ENCODE measurements at places on chromosomes 1 and 21.

GRCh38 chr21:41241341-41241740 is 73.4 kb downstream of the BACE2 start:
- DNase-seq = no peak

GRCh38 chr1:87113313-87113712 is 198.9 kb downstream of the HS2ST1 start:
- no peak for DNase-seq

- DNase-seq = no peak
Observed at GRCh38 chr21:35909456-35910223, 150.7 kb downstream of the SETD4 start.

DNA sequence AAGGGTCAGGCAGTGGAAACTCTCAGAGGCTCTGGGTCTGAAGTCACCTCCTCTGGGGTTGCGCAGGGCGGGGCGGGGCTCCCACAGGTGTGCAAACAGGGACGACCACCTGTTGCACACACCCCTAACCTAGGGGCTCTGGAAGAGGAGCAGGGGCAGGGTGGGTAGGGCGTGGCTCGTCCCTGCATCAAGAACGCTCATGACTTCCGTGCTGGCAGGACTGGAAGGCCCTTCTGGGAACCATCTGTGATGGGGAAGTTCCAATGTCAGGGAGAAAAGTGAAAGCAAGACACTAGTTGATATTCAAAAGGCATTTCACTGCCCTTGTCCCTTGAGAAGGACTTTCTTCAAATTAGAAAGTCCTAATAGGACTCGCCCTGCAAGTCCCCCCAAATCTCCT is 22.1 kb upstream of the CLSTN1 start:
- no peak for DNase-seq

- no peak for DNase-seq
Observed at GRCh38 chr21:17900281-17900989, 81.3 kb upstream of the C21orf91 start.

GRCh38 chr1:39392851-39393573 is 98.4 kb upstream of the BMP8A start:
- DNase-seq = no peak

DNA sequence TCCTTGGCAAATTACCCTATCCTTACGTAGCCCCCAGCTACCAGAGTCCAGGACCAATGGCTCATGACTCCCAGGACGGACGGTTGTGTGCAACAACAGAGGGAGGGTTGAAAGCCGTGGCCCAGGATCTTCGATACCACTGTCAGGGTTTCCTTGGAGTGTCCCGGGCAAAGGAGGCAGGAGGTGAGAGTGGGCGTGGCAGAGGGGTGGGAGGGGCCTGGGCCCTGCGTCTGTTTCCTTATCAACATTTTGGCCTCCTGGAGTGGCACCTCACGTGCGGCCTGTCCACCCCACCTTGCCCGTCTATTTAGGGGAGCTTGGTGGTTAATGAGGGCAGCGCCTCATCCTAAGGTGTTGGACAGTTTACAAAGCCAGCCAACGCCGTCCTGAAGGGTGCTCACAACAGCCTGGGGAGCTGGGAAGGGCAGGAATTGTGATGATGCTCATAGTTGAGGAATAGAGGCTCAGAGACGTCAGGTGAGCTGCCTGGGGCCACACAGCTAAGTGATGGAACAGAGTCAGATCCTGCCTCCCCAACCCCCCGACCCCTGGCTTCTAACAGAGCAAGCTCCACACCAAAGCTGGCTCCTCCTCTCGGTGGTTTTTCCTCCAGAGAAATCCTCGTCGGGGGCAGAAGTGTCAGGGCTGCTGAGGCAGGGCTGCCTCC is 17.4 kb upstream of the ARHGEF10L start:
- DNase-seq = no peak

DNA sequence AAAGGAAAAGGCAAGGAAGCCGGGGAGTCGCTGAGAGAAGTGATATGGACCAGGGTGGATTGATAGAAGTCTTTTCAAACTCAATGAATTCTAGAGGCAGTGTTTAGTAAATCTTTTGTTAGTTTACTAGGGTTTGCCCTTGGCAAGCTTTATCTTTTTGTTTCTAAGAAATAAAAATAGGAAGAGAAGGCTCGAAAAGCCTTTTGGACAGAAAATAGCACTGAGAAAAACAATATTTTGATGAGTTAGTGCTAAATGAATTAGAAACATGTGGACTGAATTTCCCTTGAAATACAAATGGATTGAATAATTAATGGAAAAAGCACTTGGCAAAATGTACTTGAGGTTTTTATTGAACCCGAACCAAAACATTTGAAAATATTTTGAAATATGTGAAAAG is 121.8 kb upstream of the SPAG17 start:
- DNase-seq = no peak

GRCh38 chr1:14371771-14372497 is 226.6 kb upstream of the KAZN start:
- DNase-seq = no peak

GRCh38 chr1:163250382-163250974 is 47.8 kb upstream of the RGS5 start:
- no peak for DNase-seq

DNA sequence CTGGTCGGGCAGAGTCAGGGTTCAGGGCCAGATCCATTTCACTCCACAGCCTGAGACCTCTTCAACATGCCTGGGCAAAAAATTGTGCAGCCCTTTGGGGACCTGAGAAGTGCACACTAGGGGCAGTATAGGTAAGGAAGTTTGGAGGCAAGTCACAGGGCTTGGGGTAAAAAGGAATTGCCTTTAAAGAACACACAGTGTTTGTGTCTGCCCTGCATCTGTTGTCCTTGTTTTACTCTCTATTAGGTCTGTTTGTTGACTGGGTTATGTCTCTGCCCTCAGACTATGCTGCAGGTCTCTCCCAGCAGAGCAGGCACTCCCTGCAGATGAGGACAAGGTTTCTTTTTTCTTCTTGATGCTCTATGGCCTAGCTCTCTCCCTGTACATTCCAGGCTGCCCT is 22.0 kb downstream of the LDLRAD2 start:
- no peak for DNase-seq

- DNase-seq = no peak
Observed at GRCh38 chr1:84379138-84379916, 19.0 kb upstream of the DNASE2B start.

DNA sequence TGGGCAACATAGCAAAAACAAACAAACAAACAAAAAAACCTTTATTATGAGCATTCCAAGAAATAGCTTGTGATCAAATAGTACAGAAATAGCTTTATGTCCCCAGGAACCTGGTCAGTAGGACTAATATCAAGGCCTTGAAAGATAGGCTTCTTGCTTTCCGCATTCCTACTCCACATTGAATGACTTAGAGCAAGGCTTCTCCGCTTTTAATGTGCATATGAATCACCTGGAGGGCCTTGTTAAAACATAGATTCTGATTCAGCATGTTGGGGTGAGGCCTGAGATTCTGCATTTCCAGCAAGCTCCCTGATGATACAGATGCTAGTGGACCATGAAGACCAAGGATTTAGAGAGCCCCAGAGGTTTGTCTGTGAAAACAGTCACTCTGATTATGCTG is 17.4 kb downstream of the PLEKHA6 start:
- no peak for DNase-seq

DNA sequence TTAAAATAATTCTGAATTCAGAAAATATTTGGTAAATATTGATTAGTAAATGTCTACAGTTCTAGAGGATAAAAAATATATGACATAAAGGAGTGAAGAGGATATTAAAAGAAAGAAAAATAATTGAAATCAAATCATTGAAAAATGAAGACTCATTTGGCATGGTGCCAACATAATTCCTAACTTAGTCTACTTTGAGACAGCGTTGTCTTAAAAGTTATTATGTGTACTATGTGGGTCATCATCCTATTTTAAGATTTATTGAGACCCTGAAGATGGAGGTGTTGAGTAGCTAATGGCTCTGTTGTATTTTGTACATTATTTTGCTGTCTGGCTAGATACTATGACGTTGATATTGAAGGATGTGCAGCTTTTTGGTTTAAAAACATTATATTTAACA is 156.7 kb upstream of the PTGFR start:
- no peak for DNase-seq

GRCh38 chr1:242568666-242569065 is 44.2 kb upstream of the PLD5 start:
- DNase-seq = no peak

- no peak for DNase-seq
Observed at GRCh38 chr1:94553323-94553730, 11.8 kb upstream of the F3 start.

DNA sequence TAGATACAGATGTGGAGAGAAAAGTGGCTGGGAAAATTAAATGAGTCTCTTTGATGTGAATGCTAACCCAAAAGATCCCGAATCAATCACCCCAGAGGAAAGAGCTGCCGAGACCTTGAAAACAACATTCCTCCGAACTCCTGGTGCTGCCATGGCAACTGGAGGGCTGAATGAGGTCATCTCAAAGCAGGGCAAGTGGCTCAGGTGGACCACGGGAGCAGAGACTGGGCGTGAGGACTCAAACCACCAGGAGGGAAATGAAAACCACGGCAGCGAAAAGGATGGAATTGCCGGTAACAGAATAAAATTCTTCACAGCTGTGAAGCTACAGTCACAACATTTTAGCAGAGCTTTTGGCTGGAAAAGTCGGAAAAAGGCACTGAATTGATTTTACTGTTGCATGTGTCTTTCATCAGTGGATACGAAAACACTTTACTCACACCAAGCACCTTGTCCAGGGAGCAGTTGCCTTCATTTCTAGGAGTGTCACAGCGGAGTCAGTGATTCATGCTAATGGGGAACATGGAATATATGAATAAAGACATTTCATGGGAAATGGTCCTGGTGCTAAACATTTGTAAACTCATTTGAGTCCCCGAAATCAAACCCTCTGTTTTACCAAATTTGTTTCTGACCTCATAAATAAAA is 23.2 kb upstream of the BECN2 start:
- peak; percentile 17 for DNase-seq

DNA sequence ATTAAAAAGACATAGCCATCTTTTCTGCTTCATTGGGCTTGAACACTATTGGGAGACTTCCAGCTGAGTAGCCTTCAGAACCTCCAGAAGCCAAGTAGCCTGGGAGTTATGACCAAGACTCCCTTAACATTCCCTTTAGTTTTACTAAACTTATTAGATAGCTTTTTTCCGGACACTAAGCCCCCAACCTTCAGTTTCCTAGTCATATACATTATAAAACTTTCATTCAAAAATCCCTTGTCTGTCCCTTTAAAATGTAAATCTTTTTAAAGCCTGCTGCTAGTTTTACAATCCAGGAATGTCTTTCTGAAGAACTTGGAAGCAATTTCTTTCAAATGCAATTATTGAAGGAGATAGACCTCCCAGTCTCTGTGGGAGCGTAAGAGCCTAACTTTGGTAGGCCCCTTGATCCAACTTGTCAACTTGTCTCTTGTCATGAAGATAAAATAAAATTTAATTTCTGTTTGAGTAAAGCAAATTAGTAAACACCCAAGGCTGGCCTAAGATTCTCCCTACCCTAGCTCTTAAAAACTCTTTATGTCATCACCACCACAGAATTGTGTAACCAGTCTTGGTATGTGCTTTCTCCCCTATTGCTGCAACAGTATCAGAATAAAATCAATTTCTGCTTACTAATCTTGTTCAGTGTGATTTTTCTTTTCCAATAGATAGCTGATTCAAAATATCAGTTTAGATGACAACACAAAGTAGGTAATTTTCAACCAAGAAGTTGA is 796.2 kb downstream of the PLA2G4A start:
- no peak for DNase-seq

GRCh38 chr1:29364101-29364678 is 127.9 kb downstream of the PTPRU start:
- DNase-seq = no peak

- DNase-seq = no peak
Observed at GRCh38 chr1:215731699-215732098, 164.6 kb downstream of the KCTD3 start.

DNA sequence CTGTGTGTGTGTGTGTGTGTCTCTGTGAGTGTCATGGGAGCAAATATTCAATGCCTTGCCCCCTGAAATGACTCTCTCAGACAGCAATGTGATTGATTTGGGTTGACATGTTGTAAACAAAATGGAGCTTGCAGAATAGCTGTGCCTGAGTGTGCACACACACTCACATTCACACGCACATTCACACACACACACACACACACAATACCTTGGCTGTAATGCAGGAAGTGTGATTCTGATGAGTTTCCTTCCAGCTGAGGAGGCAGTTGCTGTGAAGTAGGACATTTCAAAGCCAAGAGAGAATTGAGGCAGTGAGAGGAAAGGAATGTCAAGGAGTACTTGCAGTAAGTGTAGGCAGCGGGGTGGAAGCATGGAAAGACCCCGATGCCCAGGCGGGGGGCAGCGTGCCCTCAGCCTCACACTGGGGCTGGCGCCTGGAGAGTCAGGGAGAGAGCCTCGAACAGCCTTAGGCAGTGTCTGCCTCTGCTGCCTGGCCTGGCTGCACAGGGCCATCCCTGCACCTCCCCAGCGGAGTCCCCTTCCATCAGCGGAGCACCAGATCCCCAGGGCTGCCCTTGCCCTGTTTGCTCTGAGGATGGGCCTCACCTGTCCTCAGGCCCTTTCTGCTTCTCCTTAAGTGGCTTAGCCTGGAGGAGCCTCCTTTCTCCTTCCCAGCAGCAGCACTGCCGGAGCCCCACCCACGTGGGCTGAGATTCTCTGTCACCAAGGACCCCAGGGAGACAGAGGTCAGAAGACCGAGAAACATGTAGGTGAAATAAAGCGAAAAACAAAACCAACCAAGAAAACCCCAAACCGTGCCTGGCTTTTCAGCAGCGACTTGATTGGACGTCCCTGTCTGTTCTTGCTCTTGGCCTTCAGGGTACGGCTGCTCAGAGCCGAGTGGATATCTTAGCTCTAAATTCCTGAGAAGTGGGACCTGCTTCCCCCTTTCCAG is 9.2 kb downstream of the VASH2 start:
- DNase-seq = no peak

DNA sequence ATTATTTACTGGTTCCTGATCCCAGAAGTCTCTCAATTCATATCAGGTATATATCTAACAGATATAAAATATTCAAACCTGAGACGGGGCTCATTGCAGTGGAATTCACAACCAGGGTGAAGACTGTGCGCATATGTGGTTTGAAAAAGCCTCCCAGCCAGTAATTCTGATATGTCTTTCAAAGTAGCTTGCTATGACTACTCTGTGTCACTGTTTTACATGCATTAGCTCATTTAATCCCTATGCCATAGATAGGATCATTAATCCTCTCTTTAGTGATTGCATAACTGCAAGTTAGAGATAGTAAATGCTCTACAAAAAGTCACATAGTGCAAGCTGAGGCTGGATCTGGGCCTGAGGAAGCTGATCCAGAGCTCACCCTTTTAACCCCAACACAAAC is 251.4 kb downstream of the FMN2 start:
- DNase-seq = no peak

- no peak for DNase-seq
Observed at GRCh38 chr1:27417713-27418112, 25.3 kb downstream of the GPR3 start.
